Mesothelial cell of epicardium (in vitro differentiated cells): ENCODE measurements at places on chromosomes 1 and 21. TPM values are rescaled to one million over a fixed set of nuclear protein-coding genes. Genes with fewer than 3 reads are reported as not detected.

MYOG gene
- not detected in 3 replicates for total RNA-seq

- no peaks in the 10 kb centered on the region for H3K36me3 ChIP-seq
- peak overlapping the region; percentile 27 for H3K4me3 ChIP-seq
- H3K4me1 ChIP-seq, result peaks cover 54% of the 10 kb centered on the region
- peak; percentile 59 for DNase-seq
Observed at GRCh38 chr1:110003747-110004428, 19.3 kb downstream of the AHCYL1 start.

IFI44 gene
- 77.1 to 94.3 TPM (median 81.4 TPM) in 3 replicates for total RNA-seq

DNA sequence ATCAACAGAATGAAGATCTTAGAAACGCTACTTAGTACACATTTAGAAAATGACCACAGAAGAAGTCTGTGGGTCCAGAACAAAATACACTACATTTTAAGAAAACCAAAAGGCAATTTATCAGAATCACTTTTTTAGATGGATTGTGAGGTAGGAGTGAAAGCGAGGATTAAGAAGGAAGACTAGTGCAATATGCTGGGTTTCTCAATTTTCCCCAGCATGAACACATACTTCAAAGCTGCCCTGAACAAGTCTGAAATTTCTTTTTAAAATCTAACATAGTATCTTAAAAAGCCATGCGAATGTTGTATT is 200.5 kb downstream of the SLC45A1 start:
- H3K27ac ChIP-seq, result peak overlapping the region; percentile 79
- H3K36me3 ChIP-seq, result peaks cover 5% of the 10 kb centered on the region
- no peak for DNase-seq
- H3K4me1 ChIP-seq, result peaks cover 38% of the 10 kb centered on the region
- H3K27me3 ChIP-seq, result no peaks in the 10 kb centered on the region
- H3K4me3 ChIP-seq, result no peak overlapping the region

LHX8 gene
- 0.20 to 0.36 TPM (median 0.20 TPM) in 3 replicates for total RNA-seq

DNA sequence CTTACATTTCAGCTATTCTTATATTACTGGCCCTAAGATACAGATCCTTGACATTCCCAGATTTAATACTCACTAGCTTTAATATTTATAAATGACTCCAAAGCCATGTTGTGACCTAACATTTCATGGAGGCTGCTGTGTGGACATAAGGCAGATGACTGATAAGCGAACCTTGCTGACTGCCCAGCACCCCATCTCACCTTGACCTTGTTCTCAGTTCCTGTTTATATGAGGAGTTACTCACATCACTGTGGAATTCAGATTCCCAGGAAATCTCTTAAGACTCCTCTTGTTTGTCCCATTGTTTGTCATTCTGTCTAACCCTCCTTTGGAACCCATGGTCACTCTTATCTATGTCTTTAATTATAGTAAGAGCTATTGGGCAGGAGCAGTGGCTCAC is 21.9 kb downstream of the RAB3B start:
- no peak overlapping the region for H3K27ac ChIP-seq
- no peaks in the 10 kb centered on the region for H3K36me3 ChIP-seq
- H3K27me3 ChIP-seq, result no peaks in the 10 kb centered on the region
- H3K4me3 ChIP-seq, result no peak overlapping the region
- no peaks in the 10 kb centered on the region for H3K4me1 ChIP-seq

DNA sequence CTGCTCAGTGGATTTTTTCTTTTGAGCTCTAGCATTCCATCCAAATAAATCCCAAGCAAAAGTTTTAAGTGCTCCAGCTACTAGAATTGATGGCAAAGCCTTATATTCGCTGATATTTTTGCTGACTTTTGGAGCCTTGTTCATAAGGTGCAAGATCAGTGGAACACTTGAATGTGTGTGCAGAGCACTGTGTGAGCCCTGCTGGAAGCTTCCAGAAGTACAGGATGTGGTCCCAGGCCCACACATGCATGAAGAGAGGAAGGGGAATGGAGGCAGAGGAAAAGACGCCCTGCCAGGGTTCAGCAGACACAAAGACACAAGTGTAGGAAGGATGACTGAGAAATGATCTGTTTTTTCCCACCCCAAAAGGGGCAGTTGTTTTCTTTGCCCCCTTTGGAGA is 169.4 kb downstream of the KCNJ6 start:
- H3K4me1 ChIP-seq, result no peaks in the 10 kb centered on the region
- no peak overlapping the region for H3K4me3 ChIP-seq
- H3K36me3 ChIP-seq, result no peaks in the 10 kb centered on the region
- DNase-seq, result no peak
- no peak overlapping the region for H3K27ac ChIP-seq

LAPTM5 gene
- total RNA-seq, result 0.11 TPM in 1 of 3 replicates, not detected in the others

TMEM61 gene
- total RNA-seq, result 0.31 to 0.47 TPM (median 0.34 TPM) in 3 replicates

DNA sequence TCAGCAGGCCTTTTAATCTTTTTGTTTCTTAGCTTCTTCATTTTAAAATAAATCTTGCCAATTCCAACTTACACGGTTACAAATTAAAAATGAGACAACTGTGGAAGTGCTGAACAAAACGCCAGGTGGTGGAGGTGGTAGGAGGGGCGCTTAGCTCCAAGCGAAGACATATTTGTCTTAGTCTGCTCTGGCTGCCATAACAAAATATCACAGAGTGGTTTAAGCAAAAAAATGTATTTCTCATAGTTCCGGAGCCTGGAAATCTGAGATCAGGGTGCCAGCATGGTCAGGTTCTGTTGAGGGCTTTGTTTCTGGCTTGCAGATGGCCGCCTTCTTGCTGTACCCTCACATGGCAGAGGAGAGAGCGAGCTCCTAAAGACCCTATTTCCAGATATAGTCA is 14.9 kb downstream of the IER5 start:
- DNase-seq, result no peak
- peaks cover 82% of the 10 kb centered on the region for H3K4me1 ChIP-seq
- H3K4me3 ChIP-seq, result peak overlapping the region; percentile 52
- H3K27me3 ChIP-seq, result no peaks in the 10 kb centered on the region

GRCh38 chr1:96234299-96234698 is 487.3 kb upstream of the PTBP2 start:
- H3K27me3 ChIP-seq, result no peaks in the 10 kb centered on the region
- H3K27ac ChIP-seq, result peak overlapping the region; percentile 13
- DNase-seq, result peak; percentile 55
- no peaks in the 10 kb centered on the region for H3K36me3 ChIP-seq
- peaks cover 27% of the 10 kb centered on the region for H3K4me1 ChIP-seq

GRCh38 chr1:190101756-190102155 is 375.9 kb downstream of the BRINP3 start:
- H3K4me1 ChIP-seq, result peaks cover 2% of the 10 kb centered on the region
- H3K36me3 ChIP-seq, result no peaks in the 10 kb centered on the region
- H3K27ac ChIP-seq, result no peak overlapping the region
- peaks cover 5% of the 10 kb centered on the region for H3K27me3 ChIP-seq
- no peak for DNase-seq
- no peak overlapping the region for H3K4me3 ChIP-seq

SPATA21 gene
- 0.16 to 0.20 TPM in 2 of 3 replicates, not detected in the other for total RNA-seq

GRCh38 chr1:235078480-235079381 is 49.9 kb downstream of the TOMM20 start:
- no peaks in the 10 kb centered on the region for H3K27me3 ChIP-seq
- DNase-seq, result no peak
- H3K36me3 ChIP-seq, result no peaks in the 10 kb centered on the region
- no peak overlapping the region for H3K4me3 ChIP-seq
- peaks cover 33% of the 10 kb centered on the region for H3K4me1 ChIP-seq
- H3K27ac ChIP-seq, result no peak overlapping the region

DNA sequence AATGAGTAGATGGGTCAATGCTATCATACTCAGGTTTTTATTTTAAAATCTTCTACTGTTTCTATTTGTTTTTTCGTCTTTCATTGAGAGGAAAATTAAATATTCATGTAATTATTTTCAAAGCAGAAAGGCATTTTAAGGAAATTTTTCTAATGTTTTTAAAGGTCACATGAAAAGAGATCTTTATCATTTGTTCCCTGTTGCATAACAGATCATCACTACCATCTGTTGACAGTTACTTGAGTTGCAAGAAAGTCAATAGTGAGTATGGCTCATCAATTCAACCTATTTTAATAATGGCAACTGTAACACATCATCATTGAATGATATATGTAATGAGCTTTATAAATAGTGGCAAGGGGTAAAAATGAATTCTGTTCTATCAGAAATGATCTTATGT is 369.7 kb downstream of the DPYD start:
- H3K36me3 ChIP-seq, result no peaks in the 10 kb centered on the region
- no peak for DNase-seq
- no peak overlapping the region for H3K4me3 ChIP-seq
- H3K27ac ChIP-seq, result no peak overlapping the region
- H3K27me3 ChIP-seq, result no peaks in the 10 kb centered on the region
- no peaks in the 10 kb centered on the region for H3K4me1 ChIP-seq

GRCh38 chr1:164707868-164708331 is 148.9 kb downstream of the PBX1 start:
- DNase-seq, result no peak
- H3K27me3 ChIP-seq, result no peaks in the 10 kb centered on the region
- peaks cover 5% of the 10 kb centered on the region for H3K36me3 ChIP-seq
- H3K27ac ChIP-seq, result peak overlapping the region; percentile 84
- H3K4me1 ChIP-seq, result peaks cover 92% of the 10 kb centered on the region
- H3K4me3 ChIP-seq, result no peak overlapping the region

DNA sequence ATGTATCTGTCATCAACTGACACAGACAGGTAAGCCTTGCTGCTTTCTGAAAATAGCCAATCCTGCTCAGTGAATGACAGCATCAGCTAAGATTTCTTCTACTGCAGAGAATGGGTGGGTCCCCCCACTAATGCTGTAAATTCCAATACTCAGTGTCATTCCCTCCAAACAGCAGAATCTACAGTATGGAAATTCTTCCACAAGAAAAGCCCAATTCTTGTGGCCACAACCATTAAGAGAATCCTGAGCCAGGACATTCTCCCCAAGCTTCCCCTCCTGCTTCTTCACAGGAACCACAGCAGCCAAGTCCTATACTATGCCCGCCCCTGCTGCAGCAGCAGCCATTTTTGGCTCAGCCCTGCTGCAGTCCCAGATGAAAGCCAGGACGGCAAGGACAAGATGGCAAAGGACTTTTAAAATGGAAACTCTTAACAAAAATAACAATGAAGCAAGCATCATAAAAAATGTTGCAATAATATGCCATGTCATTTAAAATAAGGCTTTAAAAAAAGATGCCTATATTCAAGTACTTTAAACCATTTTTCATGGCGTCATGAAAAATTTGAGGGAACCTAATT is 26.8 kb downstream of the EIF4G3 start:
- peaks cover 8% of the 10 kb centered on the region for H3K36me3 ChIP-seq
- H3K4me3 ChIP-seq, result no peak overlapping the region
- DNase-seq, result no peak
- peak overlapping the region; percentile 82 for H3K27ac ChIP-seq

MAEL gene
- not detected in 3 replicates for total RNA-seq

DYNLT5 gene
- 0.36 to 0.71 TPM (median 0.67 TPM) in 3 replicates for total RNA-seq

DNA sequence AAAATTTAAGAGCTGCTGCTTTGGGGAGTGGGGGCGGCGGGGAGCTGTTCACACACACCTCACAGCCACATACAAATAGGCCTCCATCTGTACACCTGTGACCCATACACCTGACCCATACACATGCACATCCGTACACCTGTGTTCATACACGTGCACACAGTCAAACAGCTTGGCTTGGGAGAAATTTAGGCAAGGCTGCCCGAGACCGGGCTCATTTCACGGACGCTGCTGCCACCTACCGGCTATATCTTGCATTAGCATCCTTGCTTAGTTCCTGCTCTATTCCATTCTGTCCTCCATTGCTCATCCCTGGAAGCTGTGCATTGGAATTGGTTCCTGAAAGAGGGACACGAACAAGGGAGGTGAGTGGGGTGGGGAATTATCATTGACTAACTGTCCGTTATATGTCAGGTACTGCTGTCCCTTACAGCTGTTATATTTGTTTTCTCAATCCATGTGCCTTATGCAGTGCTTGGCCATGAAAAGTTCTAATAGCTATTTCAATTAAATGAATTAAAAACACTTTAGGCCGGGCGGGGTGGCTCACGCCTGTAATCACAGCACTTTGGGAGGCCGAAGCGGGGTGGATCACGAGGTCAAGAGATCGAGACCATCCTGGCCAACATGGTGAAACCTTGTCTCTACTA is 37.1 kb upstream of the EPB41 start:
- H3K4me3 ChIP-seq, result no peak overlapping the region
- peaks cover 6% of the 10 kb centered on the region for H3K4me1 ChIP-seq
- H3K27me3 ChIP-seq, result no peaks in the 10 kb centered on the region
- no peaks in the 10 kb centered on the region for H3K36me3 ChIP-seq

DNA sequence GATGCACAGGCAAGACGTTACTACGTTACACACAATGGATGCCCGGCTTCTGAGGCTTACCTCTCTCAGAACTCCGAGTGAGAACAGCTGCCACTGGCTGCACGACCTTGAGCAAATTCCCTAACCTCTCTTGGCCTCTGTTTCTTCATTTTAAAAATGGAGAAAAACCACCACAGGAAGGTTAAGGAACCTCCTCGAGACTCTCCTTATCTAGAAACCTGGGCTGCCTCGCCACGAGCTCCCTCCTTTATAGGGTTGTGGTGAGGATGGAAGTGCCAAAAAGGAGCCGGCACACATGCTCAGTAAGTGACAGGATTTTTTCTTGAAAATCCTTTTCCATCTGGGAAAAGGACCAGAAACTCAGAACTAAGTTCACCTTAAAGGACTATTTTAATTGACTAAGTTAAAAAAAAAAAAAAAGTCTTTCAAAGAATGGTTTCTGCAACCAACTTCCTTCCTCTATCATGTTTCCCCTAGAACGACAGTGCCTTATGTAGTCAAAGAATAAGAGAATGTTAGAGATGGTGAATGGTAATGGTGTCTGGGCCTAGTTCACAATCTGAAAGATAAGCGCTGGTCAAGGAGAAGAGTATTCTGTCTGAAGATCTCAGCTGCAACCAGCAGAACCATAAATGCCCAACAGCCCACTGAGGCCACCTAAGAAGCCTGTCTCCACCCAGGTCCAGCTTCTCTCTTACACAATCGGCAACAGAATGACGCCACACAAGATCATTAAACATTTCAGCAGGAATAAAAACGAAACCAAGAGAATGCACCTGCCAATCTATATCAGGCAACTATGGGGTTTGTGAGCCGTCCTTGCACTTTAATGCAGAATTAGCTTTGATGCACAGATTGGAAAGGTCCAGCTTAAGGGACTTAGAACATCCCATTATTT is 64.9 kb downstream of the SLC45A1 start:
- H3K27ac ChIP-seq, result peak overlapping the region; percentile 72
- H3K4me1 ChIP-seq, result peaks cover 52% of the 10 kb centered on the region
- H3K36me3 ChIP-seq, result peaks cover 3% of the 10 kb centered on the region
- H3K27me3 ChIP-seq, result no peaks in the 10 kb centered on the region
- no peak for DNase-seq

ARHGAP29 gene
- 110 to 115 TPM (median 114 TPM) in 3 replicates for total RNA-seq
